ENCODE measurements at places on chromosomes 4 and X.
A peak's percentile ranks its signal among the peaks of the same experiment; 100 is the strongest.

DNA sequence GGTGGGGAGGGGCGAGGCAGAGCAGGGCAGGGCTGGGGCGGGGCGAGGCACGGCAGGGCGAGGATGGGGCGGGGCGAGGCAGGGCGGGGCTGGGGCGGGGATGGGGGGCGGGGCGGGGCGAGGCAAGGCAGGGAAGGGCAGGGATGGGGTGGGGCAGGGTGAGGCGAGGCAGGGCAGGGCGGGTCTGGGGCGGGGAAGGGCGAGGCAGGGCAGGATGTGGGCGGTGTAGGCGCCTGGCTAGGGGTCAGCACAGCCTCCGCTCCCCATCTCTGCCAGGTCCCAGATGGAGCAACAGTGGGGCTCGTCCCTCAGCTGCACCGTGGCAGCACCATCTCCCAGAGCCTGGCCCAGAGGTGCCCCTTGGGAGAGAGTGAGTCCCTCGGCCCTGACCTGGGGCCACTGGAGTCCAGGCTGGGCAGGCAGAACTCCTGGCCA, 4.2 kb upstream of the SRPK3 start:
- no peak for DNase-seq

- no peak for DNase-seq
Measured at GRCh38 chr4:173211838-173212237, 43.2 kb downstream of the GALNT7 start.

- peak; percentile 90 for DNase-seq
Measured at GRCh38 chr4:89110986-89111832, at the start of gene TIGD2. TIGD2 (plus strand) TSS chr4:89111533; CDS start chr4:89112975, 1,442 bp downstream.

GRCh38 chrX:2928191-2928582, 952 bp downstream of the ARSD start:
- DNase-seq: peak; percentile 82

- no peak for DNase-seq
Measured at GRCh38 chr4:25297528-25298242, 14.9 kb upstream of the ZCCHC4 start.

DNA sequence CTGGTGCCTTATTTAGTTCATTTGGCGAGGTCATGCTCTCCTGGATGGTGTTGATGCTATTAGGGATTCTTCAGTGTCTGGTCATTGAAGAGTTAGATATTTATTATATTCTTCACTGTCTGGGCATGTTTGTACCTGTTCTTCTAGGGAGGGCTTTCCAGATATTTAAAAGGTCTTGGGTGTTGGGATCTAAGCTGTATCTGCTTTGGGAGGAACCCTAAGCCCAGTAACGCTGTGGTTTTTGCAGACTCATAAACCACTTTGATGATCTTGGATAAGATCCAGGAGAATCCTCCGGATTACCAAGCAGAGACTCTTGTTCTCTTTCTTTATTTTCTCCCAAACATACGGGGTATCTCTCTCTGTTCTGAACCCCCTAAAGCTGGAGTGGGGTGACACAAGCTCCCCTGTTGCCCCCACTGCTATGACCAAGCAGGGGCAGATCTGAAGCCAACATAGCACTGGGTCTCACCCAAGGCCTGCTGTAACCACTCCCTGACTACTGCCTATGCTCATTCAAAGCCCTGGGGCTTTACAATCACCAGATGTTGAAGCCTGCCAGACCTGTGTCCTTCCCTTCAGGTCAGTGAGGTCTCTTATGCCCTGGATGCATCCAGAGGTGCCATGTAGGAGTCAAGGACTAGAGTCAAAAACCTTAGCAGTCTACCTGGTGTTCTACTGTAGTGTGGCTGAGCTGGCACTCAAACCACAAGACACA, 187.6 kb downstream of the GUCY2F start:
- DNase-seq: no peak

All from left forelimb (tissue), 1 donor.